Left forelimb (tissue), 1 donor: ENCODE measurements at places on chromosomes 16 and 17.

DNA sequence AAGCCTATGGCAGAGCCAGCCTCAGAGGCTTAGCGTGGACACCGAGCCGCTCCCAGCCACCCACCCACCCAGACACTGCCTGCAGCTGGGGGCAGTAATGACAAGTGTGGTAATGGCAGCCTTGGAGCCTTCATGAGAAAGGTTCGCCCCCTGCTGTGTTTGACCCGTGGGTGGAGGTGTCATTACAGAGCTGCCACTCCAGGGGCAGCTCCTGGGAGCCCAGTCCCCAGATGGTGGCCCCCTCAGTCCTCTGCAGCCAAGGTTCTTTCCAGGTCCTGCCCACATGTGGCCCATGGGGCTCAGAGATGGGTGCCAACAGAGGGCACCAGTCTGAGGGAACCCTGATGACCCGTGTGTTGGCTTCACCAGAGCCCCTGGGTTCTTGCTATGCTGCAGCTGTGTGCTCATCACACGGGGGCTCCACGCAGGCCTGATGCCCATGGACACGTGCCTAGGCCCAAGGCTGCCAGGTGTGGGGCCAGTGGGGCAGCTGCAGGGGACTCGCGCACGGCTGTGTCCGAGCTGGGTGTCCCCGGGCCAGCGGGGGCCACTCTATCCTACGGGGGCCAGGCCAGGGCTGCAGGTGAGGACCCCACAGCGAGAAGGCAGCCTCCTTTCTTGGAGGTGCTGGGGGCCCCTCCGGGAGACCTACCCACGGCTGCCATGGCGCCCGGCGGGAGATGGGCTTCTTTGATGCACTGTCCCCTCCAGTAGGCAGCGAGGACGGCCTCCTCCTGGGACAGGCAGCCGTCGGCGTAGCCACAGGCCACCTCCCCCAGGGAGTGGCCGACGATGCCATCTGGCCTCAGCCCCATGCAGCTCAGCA, 8.1 kb downstream of the FASN start:
- DNase-seq, result no peak

DNA sequence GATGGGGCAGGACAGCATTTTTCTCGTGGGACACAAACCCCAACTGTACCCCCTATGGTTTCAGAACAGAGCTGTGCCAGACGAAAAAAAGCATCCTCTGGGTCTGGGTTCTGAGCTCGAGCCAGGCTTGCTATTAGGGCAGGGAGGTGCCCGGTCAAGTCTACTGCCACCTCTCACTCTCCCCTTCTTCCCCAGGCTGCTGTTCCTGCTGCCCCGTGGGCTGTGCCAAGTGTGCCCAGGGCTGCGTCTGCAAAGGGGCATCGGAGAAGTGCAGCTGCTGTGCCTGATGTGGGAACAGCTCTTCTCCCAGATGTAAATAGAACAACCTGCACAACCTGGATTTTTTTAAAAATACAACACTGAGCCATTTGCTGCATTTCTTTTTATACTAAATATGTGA, 1.1 kb downstream of the MT1E start:
- no peak for DNase-seq

- no peak for DNase-seq
These were observed 182.9 kb downstream of the CCDC182 start for GRCh38 chr17:57562184-57562698.

DNA sequence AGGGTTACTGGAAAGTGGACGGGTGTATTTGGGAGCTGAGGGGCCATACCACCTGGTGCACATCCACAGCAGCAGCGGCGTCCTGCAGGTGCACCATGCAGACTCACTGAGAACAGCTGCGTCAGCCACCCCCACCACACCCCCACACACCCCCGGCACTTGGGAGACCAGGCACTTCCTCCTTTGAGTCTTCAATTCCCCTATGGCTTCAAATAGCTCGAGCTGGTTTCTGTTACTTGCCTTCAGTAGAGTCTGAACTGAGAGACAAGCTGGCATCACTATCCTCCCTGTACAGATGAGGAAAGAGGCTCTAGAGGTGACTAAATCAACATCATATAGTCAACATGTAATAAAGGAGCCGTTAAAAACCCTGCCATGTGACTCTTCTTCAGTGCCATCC, 15.4 kb downstream of the CUEDC1 start:
- DNase-seq, result no peak

- no peak for DNase-seq
These were observed 43.4 kb downstream of the HNF1B start for GRCh38 chr17:37701496-37701898.

GRCh38 chr17:16446338-16446983, 31.1 kb downstream of the TRPV2 start:
- DNase-seq, result no peak

DNA sequence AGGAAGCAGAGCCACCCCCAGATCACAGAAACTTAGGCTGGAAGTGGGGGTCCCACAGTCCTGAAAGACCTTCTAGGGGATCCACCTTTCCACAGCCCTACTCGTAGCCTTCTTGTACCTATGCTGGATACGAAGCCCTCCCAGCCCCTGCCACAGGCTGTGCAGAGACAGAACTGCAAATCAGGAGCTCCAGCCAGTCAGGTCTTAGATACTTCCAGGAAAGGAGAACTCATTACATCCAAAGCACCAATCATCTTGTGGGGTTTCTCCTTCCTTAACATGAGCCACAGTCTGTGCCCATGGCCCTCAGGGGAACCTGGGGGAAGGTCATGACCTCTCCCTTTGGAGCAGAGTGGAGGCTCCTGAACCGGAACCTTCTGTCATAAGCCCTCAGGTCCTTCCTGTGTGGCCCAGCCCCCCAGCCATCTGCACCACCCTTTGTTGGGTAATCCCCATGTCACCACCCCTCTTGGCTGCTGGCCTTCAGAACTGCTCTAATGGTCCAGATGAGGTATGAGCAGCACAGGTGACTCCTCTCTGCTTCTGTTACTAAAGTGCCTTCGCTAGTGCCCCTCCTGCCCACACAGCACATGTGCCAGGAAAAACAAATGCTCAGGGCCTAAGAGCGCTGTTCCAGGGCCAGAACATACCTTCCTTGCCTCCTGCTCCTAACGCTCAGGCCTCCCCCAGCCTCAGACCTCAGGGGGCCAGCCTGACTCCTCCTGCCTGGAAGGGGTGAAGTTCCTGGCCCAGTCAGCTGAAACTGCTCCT, 14.6 kb downstream of the SRCIN1 start:
- no peak for DNase-seq

DNA sequence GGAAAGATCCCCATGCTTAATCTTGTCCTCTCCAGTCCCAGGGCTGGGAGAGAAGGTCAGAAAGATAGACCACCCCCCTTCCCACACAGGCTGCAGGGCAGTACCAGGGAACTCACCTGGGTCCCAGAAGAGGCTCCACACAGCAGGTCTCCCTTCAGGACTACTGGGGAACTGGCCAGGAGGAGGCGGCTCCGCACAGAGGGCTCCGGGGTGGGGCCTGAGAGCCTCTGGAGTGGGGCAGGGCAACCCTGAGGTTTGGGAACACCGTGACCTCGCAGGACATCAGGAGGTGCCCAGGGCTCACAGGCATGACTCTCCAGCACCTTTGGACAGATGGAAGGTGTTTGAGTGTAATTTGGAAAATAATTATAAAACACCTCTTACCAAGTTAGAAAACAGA, 11.0 kb downstream of the ABCA3 start:
- no peak for DNase-seq

DNA sequence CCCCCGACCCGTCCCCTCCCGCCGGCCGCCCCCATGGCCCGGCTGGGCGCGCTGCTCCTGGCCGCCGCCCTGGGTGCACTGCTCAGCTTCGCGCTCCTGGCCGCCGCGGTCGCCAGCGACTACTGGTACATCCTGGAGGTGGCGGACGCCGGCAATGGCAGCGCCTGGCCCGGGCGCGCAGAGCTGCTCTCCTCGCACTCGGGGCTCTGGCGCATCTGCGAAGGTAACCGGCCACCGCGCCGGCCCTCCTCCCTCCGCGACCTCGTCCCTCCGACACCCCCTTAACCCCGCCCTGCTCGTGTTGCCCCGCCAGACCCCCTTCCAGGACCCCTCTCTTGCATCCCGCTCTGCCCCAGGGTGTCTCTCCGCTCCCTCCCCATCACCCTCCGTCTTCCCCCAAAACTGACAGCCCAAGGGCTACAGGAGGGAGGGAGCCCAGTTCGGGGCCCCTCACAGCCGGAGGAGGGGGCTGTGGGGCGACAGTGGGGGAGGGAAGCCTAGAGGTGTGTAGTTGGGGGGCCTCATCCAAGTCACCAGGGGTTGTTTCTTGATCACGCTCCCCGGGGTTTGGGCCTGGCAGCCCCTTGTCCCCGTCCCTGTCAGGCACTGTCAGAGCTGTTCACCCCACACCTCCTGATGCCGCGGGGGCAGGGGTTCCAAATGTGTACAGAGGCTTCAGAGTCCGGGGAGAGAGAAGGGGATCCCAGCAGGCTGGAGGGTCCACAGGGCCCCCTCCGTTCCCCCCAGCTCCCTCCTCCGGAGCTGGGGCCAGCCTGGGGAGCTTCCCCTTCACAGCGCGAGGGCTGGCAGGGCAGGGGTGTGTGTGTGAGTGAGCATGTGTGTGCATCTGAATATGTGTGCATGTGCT, 794 bp downstream of the TMEM235 start:
- no peak for DNase-seq

DNA sequence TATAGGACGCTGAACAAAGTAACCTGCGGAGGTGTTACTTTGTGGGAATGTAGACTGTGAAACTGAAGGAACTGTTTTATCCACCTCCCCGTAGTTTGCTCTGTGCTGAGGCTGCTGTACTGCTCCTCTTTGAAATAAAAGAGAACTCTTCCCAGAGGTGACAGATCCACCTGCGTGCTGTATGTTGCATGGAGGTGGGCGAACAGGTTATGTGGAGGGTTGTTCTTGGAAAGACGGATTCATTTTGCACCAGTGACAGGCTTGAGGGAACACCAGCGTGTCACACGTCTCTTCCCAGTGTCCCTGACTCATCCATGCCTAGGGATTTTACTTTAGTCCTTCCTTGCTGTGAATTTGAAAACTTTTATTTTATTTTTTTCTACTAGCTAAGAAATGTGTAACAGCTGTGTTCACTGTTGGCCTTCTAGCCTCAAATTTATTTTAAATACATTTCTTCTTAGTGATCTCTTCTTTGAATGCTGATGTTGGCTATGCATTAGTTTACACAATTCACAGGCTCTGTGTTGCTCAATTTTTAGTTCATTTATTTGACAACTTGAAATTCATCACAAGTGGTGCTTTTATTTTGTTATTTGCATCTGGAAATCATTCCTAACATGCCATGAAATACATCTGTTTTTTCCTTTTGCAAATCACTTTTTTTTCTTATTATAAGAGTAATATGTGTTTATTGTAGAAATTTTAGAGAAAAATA, 512.4 kb downstream of the CDH13 start:
- no peak for DNase-seq

- DNase-seq, result no peak
These were observed 31.5 kb downstream of the RAB11FIP3 start for GRCh38 chr16:456891-457483.

DNA sequence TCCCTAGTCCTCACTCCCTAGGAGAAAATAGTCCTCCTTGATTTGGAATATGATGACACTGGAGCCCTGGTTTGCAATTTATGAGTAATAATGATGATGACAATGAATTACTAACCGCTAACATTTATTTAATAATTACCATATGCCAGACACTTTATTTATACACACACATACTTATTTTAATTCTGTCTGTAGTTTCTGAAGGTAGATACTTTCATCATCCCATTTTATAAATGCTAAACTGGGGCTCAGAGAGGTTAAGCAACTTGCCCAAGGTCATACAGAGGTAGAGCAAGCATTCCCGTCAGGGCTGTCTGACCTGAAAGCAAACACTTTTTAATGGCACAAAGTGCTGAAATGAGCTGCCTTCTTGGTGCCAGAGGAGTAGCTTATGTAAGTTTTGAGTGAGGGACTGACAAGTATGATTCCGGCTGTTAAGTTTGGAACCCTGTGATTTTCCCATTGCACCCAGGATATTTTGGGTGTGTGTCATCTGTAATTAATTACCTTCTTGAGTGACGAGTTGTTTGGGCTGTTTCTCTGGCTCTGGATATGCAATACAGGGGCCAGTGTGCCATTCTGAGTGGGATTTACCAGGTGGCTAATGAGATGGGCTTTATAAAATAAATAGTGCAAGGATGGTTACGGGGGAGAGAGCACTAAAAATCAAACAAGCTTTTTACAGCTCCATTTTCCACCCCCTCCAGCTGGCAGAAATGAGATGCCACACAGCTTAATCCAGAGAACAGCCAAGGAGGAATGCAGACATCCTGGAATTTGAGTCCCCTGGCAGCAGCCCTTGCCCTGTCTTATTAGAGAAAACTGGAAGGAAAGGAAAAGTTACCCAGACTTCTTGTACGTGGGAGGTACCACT, 211.8 kb downstream of the SNX29 start:
- DNase-seq, result no peak

- DNase-seq, result no peak
These were observed 74.1 kb upstream of the NKD1 start for GRCh38 chr16:50474138-50474537.

GRCh38 chr17:81250286-81251093, 11.4 kb downstream of the NDUFAF8 start:
- DNase-seq, result no peak

GRCh38 chr17:73748508-73748907, 104.3 kb upstream of the SDK2 start:
- DNase-seq, result no peak

GRCh38 chr17:81962499-81963441, 1.8 kb upstream of the NOTUM start:
- DNase-seq, result no peak
